ENCODE measurements at places on chromosomes 3 and 15. TPM values are rescaled to one million over a fixed set of nuclear protein-coding genes. Genes with fewer than 3 reads are reported as not detected.

DNA sequence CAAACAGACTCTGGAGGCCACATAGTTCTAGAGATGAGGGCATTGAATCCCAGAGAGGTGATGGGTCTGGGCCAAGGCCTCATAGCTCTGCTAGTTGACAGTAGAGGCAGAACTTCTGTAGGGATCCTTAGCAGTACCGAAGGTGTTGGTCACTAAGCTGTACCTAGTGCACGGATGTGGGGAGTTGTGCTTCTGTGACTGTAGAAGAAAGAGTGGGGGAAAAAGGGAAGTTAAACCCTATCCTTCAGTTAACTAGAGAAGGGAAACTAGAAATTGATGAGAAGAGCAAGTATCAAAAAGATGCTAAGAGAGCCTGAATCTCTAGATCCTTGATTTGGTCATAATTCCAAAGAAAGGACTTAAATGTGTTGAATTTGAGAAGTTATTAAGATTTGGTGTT, 186.7 kb downstream of the NFKBIZ start:
- DNase-seq = no peak

GRCh38 chr3:133887803-133888703, 7.6 kb downstream of the RAB6B start:
- no peak for DNase-seq

- peak; percentile 16 for DNase-seq
Observed at GRCh38 chr3:35639254-35640186, at the start of gene ARPP21. Gene ARPP21 (plus strand): TSS chr3:35639525. CDS start chr3:35681752, 42,227 bp downstream.

DNA sequence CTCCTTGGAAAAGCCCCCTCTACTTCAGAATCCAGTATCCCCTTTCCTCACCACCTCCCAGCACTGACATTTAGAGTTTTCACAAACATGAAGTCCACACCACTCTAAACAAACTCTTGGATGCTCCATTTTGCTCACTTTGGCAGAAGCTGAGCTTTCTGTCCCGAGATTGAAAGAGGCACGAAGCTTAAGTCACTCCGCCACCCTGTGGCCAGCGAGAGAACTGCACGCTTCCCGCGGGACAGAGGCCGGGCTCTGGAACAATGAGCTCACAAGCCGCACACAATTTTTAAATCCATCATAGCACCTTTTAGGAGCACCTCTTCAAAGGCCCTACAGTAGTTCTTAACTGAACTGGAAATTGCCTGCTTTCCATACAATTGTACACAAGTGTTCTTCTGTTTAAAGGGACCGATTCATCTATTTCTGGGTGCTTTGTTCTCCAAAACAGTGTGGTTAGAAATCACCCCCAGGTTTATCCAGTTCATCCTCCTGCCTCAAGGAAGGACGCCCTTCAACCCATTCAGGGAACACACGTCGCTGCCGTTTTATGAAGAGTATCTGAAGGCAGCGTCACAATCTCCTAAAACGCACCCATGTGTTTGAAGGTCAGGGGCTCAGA, 226.1 kb downstream of the VPS13C start:
- peak; percentile 83 for DNase-seq

Gene CACNA1D
- total RNA-seq = not detected

- peak; percentile 65 for DNase-seq
Observed at GRCh38 chr3:27360113-27361078, 8.8 kb downstream of the NEK10 start.

DNA sequence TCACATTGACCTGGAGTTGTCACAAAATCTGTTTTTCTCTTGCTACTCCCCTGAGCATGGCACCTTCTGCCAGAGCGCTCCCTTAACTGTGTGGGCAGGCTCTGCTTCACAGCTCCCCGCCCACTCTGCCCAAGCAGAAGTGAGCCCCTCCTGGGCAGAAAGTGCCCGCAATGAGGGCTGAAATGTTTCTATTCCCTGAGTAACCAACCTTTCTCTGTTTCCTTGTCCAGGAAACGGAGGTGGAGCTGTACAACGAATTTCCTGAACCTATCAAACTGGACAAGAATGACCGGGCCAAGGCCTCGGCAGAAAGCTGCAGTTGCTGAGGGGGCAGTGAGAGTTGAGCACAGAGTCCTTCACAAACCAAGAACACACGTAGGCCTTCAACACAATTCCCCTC, 66.3 kb upstream of the ACAD9 start:
- DNase-seq = no peak

DNA sequence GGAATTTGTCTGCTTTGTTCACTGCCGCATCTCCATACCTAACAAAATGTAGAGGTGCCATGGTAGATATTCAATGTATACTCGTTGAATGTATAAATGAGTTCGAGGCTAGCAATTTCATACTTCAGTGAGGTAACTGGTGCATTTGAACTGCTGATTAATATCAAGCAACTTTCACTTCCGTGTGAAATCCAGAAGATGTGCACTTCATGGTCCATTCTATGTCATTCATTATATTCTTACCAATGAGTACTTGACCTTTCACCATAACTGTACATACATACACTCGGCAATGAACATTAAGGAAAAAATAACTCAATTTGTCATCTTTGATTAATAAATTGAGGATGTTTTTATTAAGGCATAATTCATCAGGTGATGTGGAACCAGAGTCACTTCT, 598.5 kb downstream of the ZNF385D start:
- no peak for DNase-seq

Gene SERPINI2
- total RNA-seq = not detected

- DNase-seq = no peak
Observed at GRCh38 chr3:72848703-72849081, 447 bp upstream of the SHQ1 start.

Gene PRKCD
- total RNA-seq = 18.7 TPM

DNA sequence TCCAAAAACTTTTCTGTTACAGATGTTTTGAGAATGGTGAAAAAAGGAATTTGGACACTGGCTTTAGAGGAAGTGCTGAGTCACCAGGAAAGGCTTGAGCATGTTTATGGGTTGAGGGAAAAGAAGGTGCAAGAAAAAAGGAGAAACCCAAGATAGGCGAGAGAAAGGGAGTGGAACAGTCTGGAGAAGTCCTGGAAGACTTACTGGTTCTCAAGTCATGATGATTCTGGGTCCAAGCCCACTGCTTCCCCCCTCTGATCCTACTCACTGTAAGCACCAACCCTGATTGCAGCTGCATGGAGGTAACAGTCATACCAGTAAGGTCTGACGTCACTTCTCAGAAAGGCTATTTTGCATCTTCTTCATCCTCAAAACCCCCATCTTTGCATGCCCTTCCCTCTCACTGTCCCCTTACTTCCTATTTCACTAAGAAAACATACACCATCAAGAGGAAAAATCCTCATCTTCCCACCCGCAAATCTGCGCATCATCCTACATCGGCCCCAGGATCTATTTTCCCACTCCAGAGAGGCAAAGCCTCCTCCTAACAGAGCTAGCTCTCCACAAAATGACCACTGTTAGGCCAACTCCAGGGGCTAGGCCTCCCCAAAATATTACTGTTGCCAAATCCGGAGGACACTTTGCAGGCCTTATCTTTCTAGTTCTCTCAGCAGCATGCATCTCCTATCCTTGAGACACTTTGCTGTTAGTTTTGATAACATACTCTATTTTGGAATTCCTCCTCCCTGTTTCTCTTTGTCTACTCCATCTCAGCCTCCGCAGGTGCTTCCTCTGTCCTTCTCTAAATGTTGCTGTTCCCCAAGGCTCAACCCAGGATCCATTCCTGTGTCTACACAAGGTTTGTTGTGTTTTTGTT, 3.2 kb upstream of the ATP13A3 start:
- DNase-seq = peak; percentile 17

DNA sequence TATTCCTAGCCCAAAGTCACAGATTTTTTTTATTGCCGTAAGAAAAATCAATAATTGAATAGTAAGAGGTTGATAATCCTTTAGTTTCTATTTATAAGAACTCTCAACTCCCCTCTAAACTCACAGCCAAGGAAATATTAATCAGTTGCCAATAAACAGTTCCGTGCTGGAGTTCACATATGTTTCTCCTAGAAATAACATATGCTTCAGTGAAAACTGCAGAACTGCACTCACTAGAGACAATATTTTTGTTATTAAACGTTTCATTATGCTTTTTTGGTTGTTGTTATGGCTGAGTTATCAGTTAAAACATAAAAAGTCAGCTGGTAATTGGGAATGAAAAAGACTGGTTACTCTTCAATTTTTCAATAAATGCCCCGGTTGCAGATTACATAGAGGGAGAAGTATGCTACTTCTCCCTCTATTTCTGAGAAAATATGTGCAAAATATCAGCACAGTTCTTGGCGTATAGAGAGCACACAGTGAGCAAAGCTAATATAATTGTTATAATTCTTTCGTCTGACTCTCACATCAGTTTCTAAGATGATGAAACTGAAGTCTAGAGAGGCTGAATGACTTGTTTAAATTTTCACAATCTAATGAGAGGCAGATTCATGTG, 781.2 kb upstream of the GRM7 start:
- no peak for DNase-seq

DNA sequence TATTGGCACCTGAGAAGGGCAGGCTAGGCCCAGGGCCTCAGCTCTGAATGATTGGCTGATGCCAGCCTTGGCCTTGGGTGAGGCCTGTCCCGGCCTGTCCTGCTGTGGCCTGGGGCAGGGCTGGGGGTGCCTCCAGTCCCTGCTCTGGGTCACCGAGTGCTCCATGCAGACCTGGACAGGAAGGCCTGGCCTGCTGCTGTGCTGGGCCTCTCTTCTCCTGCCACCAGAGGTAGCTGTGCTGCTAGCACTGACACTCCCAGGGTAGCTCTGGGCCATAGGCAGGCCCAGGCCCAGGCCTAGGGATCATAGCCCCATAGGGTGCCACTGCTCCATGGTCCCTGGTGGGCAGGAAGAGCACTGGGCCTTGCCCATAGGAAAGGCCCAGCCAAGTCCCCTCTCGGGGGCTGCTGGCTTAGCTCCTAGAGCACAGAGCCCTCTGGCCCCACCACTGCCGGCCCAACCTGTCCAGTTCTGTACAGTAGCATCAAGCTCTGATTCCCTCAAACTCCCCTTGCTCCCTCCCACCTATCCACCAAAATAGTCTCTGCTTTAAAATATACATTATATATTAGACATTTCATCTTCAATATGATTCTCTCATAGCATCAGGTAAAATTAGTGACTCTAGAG, 18.2 kb downstream of the ABTB1 start:
- peak; percentile 66 for DNase-seq

DNA sequence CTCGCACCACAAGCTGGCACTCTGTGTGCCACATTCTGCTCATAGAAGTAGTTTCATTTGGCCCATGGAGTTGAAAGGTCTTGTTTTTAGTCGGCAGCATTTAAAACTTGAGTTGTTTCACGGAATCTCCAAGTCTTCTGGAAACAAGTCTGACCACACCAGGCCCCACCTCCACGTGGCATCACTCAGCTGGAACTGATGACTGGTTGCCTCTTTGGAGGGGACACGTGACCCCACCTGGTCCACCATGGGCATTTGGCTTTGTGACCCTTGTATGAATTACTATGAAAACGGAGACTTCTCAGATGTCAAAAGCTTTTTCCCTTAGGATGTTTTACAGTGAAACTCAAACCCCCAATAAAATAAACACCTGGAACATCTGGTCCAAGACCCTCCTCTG, 74.9 kb downstream of the NTRK3 start:
- DNase-seq = no peak

GRCh38 chr3:53109891-53110771, 20.1 kb downstream of the RFT1 start:
- peak; percentile 65 for DNase-seq

GRCh38 chr15:94135486-94136147, 95.7 kb upstream of the MCTP2 start:
- peak; percentile 15 for DNase-seq

DNA sequence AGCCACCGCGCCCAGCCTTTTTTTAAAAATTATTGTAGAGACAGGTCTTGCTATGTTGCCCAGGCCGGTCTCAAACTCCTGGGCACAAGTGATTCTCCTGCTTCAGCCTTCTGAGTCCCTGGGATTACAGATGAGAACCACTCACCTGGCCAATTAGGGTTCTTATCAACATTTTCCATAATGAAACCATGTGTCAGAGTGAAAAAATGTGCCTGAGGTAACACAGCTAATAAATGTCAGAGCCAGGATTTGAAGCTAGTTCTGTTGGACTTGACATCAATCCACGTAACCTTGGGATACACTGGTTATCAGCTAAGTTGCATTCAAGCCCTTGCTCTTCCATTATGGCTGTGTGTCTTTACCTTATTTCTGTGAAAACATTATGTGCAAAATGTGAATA, 29.1 kb downstream of the CHST14 start:
- DNase-seq = peak; percentile 54

Gene PROS1
- total RNA-seq = 5.8 TPM

GRCh38 chr3:50358355-50358910, 888 bp downstream of the TMEM115 start:
- no peak for DNase-seq

- no peak for DNase-seq
Observed at GRCh38 chr15:85430406-85431204, 50.2 kb downstream of the AKAP13 start.

GRCh38 chr15:43134157-43134635, 810 bp downstream of the TMEM62 start:
- peak; percentile 25 for DNase-seq

Gene SPRED1
- total RNA-seq = 39.7 TPM

- DNase-seq = no peak
Observed at GRCh38 chr3:167116120-167116922, 263.8 kb downstream of the ZBBX start.

Gene FBXO45
- total RNA-seq = 20.8 TPM

Gene GHSR
- not detected for total RNA-seq

DNA sequence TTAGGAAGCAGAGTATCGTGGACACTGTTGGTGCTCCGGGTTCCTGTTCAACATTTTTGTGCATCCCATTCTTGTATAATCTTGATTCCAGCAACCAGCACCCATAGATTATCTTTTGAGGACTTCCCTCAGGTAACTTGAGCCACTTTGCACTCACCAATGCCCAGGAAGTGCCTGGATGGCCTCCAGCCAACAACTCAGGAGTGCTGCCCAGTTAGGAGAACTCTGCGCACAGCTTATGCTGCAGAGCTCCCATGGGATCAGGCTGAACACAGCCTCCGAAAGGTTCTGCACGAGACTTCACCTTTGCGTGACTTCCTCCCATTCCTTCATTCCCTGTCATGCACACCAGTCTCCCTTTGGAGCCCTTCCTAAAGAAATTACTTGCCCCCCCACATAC, 64.3 kb upstream of the LRRN1 start:
- no peak for DNase-seq

GRCh38 chr3:63947594-63947993, 35.4 kb upstream of the SCAANT1 start:
- DNase-seq = no peak

DNA sequence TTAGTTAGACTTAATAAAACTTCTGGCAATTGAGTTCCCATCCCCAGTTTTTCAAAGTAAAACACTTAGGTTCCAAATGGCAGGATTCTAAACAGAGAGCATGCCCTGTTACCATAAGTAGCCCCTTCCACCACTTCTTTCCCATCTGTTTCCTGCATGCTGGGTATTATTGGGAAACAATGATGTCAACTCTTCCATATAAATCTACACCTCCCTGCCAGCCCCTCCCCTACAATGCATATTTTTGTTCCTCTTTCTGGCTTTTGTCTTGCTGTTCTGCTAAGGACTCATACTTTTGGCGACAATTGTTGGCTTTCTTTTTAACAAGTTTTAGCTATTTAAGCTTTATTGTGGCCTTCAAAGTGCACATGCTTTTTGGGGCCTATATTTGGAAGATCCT, 11.1 kb downstream of the ARHGAP31 start:
- no peak for DNase-seq

- no peak for DNase-seq
Observed at GRCh38 chr15:38789566-38789965, 225.0 kb upstream of the RASGRP1 start.
